Ureter (tissue), 1 donor: ENCODE measurements at places on chromosomes 7 and 10. TPM values are rescaled to one million over a fixed set of nuclear protein-coding genes. Genes with fewer than 3 reads are reported as not detected.

Gene SCIN
- total RNA-seq = 20.2 TPM

Gene CALML5
- not detected for total RNA-seq

Gene PRKAR2B
- total RNA-seq = 22.8 TPM

Gene ZNF485
- total RNA-seq = 17.6 TPM

Gene HMX2
- not detected for total RNA-seq

Gene ALOX5
- total RNA-seq = 237 TPM

Gene PALS2
- total RNA-seq = 19.8 TPM

Gene ASB15
- not detected for total RNA-seq

Gene HECW1
- 1.3 TPM for total RNA-seq

Gene ABCA13
- total RNA-seq = 5.2 TPM

DNA sequence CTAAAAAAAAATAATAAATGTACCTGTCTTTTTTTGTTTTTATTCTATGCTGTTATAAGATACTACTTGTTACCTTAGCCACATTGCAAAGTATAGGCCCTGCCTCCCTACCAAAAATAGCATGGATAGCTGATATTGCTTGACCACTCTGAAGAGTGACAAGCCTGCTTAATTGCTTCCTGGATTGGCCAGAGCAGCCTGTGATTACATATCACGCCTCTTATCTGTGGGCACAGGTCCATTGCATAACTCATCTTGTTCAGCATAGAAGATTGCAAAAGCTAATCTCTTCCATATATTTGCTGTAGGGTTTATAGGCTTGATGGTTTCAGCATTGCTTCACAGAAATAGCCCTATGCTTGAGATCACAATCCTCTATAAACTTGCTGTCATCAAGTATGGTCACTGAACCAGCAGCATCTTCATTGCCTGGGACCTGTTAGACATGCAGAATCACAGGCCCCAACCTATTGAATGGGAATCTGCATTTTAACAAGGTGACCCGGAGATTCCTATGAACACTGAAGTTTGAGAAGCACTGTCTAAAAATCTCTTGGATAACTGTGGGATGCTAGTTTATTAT is 280.8 kb upstream of the CDC14C start:
- DNase-seq = no peak

GRCh38 chr10:9670911-9671310 is 1346.8 kb upstream of the CELF2 start:
- DNase-seq = no peak

DNA sequence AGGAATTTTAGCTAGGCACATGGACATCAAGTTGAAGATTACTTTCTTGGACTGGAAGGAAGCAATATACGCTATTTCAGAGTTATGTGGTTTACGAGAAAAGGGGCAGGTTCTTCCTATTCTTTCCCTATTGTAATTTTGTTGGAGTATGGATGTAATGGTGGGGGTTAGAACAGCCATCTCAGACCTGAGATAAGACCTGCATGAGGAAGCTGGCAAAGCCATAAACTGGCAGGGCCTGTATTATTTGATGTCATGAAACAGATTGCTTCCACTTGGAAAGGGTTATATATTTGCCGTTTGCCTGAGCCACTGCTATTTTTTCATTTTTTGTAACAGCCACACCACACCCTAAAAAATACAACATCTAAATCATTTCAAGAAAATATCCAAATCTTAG is 220.5 kb upstream of the MAGI2 start:
- no peak for DNase-seq

DNA sequence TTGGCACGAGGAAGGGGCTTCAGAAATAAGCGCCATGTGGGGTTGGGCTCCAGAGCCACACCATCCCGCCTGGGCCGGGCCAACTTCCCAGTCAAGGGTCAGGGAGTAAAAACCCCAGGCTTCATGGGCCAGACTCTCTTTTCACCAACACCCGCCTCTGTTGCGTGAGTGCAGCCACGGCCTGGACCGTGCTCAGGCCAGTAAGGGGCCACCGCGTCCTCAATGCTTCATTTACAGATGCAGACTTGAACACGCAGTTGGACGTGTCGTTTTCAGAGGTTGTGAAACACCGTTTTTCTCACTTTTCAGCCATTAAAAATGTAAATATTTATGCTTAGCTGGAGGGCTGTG is 161.0 kb downstream of the WDR37 start:
- DNase-seq = no peak

DNA sequence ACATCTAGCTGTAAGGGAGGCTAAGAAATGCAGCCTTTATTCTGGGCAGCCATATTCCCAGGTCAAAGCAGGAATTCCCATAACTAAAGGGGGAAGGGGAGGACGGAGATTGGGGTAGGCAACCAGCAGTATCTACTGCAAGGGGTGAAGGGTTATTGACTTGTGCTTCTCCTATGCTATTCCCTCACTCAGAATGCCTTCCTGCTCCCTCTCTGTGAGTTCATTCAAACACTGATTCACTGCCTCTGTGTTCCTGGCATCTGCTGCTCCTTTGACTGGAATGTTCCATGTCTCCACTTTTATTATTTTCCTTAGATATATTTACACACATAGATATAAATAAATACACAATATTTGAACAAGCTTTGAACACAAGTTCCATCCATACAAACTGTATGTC is 11.1 kb downstream of the HTR7 start:
- DNase-seq = no peak

GRCh38 chr10:113389969-113390368 is 162.9 kb upstream of the HABP2 start:
- no peak for DNase-seq

DNA sequence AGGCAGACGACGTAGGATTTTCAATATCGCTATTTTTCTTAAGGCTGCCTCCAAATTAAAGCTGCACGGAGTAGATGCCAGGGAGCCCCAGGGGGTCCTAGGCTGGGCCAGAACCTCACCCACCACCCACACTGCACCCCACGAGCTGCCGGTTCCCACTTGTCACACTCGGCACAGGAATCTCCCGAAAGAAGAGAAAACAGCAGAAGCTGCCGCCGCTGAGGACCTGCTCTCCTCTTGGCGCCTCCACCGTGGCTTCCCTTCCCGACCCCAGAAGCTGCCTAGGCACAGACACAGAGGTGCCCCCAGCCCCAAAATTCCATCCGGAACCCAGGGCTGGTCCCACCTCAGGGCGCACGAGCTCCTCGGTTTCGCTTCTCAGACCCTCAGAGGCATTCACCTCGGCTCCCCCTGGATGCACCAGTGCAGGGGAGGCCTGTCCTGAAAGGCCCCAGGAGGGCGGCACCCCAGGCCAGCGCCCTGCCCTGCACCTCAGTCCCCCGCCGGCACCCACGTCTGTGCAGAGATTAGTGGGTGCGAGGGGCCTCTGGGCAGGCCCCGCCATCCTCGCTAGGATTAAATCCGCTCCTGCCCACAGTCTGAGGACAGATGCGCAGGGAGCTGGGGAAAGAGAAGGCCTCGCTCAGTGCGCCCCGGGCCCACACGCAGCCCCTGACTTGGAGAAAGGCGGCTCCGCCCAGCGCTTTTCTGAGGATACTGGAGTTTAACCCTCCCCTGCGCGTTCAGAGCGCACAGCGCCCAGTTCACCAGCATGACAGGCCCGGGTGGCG is 99.2 kb downstream of the PTPRN2 start:
- DNase-seq = no peak

- no peak for DNase-seq
Measured at GRCh38 chr10:73093922-73094850, 2.5 kb downstream of the P4HA1 start.

DNA sequence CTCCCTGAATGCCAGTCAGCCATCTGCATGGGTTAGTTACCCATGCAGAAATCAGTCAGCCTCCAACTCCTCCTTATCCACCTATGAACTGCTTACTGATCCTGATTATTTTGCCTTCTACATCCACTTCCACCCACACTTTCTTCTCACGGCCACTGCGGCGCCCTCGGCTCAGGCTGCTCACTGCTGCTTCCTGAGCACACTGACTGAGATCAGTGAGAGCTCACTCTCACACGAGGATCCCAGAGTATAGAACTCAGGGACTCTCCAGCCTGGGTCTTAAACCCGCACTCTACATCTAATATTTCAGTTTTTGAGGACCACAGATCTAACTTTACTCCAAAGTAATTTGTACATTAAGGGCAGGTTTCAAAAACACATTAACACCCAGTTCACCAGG is 64.4 kb downstream of the GRB10 start:
- peak; percentile 38 for DNase-seq

GRCh38 chr7:148715027-148715426 is 16.3 kb downstream of the CUL1 start:
- no peak for DNase-seq

- no peak for DNase-seq
Measured at GRCh38 chr10:18162021-18162627, 21.9 kb downstream of the CACNB2 start.

- no peak for DNase-seq
Measured at GRCh38 chr10:100744136-100744986, 1.0 kb upstream of the PAX2 start.

GRCh38 chr10:133278577-133279265 is 2.1 kb upstream of the ADAM8 start:
- DNase-seq = peak; percentile 89

DNA sequence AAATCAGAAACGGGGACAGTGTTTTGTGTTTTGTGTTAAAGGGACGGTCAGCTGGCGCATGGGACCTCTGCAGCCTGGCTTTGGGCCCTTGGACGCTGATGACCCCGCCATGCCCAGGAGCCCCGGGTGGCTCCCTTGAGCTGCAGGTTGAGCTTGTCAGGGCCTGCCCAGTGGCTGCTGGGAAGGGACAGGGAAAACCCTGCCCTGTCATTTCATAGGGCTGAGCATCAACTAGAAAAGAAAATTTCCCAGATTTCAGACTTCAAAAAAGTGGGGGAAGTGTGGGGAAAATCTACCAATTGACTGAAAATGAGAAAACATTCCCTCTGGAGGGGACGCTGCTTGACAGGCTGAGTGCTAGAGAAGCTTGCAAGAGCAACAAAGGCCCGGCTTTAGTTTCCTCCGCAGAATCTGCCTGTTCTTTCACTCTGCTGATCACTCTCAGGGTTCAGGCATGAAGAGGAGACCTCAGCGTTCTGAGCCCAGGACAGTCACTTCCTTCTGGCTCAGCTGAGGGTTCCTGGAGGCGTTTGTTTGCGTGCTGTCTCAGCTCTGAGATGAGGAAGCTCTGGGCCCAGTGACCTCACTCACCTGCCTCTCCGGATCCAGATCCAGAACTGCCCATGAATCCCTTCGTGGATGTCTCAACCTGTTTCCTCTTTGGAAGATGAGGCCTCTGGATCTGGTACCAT is 18.6 kb upstream of the DNAJB6 start:
- peak; percentile 66 for DNase-seq

DNA sequence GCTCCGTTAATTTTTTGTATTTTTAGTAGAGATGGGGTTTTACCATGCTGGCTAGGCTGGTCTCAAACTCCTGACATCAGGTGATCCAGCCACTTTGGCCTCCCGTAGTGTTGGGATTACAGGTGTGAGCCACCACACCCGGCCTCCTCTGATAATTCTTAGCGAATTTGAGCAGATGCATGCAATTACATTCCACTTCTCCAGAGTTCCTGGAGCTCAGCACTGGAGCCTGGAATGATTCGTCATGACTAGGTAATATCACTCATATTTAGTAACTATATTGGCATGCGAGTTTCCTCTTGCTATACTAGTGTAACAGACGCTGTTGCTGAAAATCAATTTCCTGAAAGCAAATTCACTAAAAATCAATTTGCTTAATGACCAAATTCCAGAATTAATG is 86.8 kb downstream of the MKX start:
- no peak for DNase-seq

- no peak for DNase-seq
Measured at GRCh38 chr10:63161592-63161991, 28.5 kb downstream of the NRBF2 start.

- DNase-seq = peak; percentile 55
Measured at GRCh38 chr10:101272229-101272868, 43.1 kb upstream of the LBX1 start.

DNA sequence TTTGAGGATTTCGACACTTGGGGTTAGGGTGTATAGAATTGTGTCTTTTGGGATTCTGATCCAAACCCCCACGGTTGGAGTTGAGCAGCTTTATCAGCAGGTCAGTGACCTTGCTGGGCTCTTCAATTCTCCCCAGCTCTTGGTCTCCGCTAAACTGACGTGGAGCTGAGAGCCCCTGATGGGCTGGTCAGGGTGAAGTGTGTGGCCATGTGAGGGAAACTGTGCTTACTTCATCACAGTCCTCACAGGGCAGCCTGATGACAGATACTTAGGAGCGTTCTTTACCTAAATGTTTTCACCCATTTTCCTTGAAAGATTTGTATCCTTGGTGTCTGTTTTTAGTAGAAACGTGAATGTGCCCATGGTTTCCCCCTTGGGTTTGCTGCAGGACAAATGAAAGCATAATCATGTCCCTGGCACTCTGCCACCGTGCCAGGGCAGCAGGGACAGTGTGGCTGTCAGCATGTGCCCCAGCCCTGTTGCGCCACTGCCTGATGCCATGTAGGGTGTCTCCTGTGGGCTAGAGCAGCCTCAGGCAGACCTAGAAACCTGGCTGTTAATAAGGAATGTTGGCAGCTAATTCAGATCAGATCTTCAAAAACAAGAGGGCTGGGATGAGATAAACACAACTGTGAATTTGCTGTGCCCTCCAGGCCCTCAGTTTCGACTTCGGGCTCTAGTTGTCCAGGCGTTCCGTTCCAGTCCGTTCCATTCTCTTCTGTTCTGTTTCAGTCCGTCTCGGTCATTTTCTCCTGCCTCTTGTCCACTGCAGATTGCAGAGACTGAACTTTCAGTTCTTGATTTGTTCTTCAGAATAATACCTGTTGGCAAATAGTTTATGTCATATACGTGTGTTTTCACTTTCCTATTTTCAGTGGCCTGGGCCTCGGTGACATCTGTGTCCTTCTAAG is 96.8 kb downstream of the TRRAP start:
- no peak for DNase-seq

DNA sequence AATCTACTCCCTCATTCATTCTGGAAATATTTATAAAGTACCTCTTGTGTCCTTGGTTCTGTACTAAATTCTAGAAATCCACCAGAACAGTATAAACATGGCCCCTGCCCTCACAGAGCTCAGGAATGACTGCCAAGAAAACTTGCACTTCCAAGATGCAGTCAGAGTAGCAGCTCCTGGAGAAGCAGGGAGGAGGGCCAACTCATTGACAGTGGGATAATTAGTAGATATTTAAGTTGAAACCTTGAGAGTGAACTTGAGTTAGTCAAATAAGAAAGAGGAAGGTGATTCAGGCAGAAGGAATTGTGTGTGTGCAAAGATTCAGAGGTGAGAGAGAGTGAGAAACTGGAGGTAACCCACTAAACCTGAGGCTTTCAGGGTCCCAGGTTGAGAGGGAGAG is 182.2 kb upstream of the INHBA start:
- no peak for DNase-seq
